ENCODE measurements at places on chromosomes 7 and 10. TPM values are rescaled to one million over a fixed set of nuclear protein-coding genes. Genes with fewer than 3 reads are reported as not detected.

GRCh38 chr7:41085244-41085643 is 617.6 kb downstream of the INHBA start:
- H3K27me3 ChIP-seq, result no peaks in the 10 kb centered on the region
- H3K36me3 ChIP-seq, result no peaks in the 10 kb centered on the region
- no peaks in the 10 kb centered on the region for H3K4me1 ChIP-seq
- H3K27ac ChIP-seq, result no peak overlapping the region
- DNase-seq, result no peak

DNA sequence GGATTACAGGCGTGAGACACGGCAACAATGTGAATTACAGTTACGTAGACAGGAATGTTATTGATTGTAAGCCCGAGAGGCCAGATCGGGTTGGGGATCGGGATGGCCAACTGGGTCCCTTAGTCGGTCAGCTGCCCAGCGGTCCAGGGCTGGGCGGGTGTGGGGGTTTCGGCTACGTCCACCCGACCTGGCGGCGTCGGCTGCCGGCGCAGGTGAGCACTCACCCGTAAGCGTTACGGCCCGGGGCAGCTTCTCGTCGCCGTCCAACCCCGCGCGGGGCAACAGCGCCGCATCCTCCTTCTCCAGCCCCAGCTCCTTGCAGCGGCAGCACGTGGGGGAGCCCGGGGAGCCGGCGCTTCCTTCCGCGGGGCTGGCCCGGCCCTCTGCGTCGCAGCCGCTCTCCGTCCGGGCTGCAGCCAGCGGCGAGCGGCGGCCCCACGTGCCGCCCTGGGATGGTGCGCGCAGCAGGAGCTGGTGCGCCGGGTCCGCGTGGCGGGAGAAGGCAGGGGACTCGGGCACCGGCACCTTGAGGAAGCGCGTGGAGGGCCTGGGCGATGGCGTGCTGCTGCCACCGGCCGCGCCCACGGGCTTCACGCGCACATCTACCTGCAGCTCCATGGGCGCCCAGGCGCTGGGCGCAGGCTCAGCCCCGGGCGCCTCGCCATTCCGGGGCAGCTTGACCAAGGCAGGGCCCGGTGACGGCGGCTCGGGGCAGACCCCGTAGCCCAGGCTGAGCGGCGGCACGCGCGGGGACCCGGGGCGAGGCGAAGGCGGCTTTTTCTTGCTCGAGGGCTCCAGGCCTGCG is 609 bp downstream of the KLRG2 start:
- peaks cover 65% of the 10 kb centered on the region for H3K27me3 ChIP-seq
- H3K36me3 ChIP-seq, result no peaks in the 10 kb centered on the region
- H3K4me3 ChIP-seq, result peak overlapping the region; percentile 55

- no peak overlapping the region for H3K4me3 ChIP-seq
- no peaks in the 10 kb centered on the region for H3K36me3 ChIP-seq
- no peak overlapping the region for H3K27ac ChIP-seq
- H3K4me1 ChIP-seq, result no peaks in the 10 kb centered on the region
- no peak for DNase-seq
Measured at GRCh38 chr10:77349226-77349625, 288.4 kb downstream of the KCNMA1 start.

DNA sequence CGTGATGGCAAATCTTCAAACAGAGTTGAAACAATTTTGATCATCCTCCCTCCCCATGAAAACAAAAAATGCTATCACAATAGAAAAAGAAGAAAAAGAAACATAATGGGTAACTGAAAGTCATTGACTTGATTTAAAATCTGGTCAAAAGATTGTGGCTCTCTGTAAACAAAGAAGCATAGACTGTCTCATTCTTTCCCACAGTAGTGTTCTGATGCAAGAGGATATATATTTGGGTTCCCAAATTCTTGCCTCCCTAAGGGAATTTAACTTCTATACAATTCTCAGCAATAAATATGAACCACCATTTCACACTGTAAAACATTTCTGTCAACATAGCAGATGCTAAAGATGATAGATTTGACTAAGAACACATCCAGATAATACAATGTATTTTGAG is 32.8 kb upstream of the MEOX2 start:
- no peak for DNase-seq
- no peak overlapping the region for H3K4me3 ChIP-seq
- H3K36me3 ChIP-seq, result no peaks in the 10 kb centered on the region
- H3K27ac ChIP-seq, result no peak overlapping the region

Gene SAMD9L
- 2.7 TPM for polyA plus RNA-seq

Data from heart left ventricle (tissue), 16 donors.